Kidney tubule cell (primary cell): ENCODE measurements at places on chromosomes 2 and 18.

DNA sequence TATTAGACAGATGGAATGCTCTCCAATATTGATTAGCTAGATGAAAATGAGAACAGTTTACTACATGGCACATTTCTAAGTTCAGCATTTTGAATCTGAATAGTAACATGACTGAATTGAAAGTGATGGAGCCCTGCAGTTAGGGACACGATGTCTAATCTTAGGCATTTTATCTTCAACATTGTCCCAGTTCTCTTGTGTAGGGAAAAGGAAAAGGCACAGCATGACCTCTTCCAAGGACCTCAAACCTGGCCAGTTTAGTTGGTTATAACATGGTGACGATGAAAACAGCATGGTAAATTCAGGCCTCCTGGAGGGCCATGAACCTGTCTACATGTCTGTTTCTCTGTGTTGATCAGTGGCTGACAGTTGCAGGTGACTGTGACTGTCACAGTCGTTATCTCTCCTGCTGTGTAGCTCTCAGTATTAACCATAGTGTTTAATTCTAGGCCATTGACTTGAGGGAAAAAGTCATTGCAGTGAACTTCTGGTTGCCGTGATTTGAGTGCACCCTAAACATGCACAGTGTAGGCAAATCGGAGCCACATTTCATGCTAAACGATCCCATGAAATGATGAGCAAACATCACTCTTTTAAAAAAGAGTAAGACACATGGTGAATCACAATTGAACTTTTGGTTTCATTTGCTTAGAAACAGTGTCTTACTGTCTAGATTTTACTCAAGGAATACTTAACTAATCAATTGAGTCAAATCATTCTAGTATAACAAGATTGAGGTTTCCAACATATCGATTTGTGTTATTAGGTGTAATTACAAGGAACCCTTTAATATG, 129.7 kb downstream of the PHLPP1 start:
- DNase-seq = no peak

- peak; percentile 56 for DNase-seq
Measured at GRCh38 chr18:2547477-2548087, 23.7 kb downstream of the METTL4 start.

GRCh38 chr2:206980413-206980812, 41.1 kb downstream of the CPO start:
- no peak for DNase-seq

DNA sequence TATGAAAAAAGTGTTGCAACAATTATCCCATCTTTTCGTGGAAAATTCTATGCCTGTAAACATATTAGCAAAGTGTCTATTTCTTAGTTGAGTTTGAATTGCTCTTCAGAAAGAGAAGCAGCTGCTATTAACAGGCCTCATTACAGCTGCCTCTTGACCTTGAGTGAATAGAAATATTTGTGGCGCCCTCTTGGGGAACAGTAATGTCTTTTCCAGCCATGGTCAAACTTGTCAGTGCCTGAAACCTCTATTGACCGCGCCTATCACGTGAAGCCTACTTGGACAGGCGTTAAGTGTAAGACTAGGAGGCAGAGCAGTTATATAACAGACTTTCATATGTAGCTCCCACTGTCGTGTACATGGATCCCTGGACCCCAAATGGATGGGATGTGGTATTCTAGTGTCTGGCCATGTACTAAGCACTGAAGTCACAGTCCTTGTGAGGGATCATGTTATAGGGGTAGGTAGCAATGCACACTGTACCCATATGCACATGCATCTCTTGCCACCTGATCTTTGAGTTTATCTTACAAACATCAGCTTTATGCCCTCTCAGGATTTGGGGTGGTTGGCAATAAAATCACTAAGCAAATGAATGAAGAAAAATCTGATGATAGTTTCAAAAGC, 245.0 kb downstream of the PTGR3 start:
- DNase-seq = peak; percentile 44

- DNase-seq = no peak
Measured at GRCh38 chr2:25402477-25402876, 60.8 kb upstream of the DNMT3A start.

DNA sequence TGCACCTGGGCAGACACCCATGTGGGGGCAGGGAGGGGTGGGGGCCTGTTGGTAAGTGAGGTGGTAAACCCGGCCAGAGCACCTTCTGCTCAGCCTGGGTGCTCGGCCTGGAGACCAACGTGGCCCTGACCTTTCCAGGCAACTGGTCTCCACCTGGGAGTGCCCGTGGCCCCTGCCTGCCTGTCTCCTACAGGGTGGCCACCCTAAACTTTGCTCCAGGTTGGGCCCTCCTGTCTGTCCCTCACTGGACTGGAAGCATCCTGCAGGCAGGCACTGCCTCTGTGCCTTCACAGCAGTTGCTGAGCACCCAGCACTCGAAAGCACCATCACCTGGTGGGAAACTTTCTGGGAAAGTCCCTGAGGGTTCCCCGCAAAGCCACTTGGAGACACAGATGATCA, 171.3 kb downstream of the TWIST2 start:
- no peak for DNase-seq

- DNase-seq = peak; percentile 25
Measured at GRCh38 chr2:132977812-132978529, 308.0 kb upstream of the LYPD1 start.

- DNase-seq = peak; percentile 50
Measured at GRCh38 chr2:202261531-202261930, 4.0 kb upstream of the NOP58 start.

GRCh38 chr2:23366720-23367119, 18.3 kb upstream of the KLHL29 start:
- no peak for DNase-seq
